Stimulated activated CD4-positive, alpha-beta T cell treated with anti-CD3 and anti-CD28 coated beads, TNF-alpha, amount 100 ng/mL, for 24 hours (primary cell): ENCODE measurements at places on chromosomes 16 and 17.

DNA sequence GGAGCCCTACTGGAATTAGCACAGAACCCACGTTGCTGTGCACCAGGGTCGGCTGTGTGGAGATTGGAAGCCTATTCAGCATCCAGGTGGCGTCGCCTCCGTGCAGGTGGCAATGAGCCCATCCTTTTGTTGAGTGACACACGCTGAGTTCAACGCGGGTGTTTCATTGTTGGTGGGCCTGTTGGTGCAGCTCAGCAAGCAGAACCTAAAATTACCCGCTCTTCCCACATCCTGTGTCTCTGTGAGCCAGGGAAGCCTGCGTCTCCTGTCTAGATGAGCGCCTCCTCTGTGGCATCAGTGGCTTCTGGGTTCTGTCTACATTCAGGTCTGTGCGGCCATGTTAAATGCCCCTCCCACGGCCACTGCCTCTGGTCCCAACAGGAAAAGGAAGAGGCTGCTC lies 14.5 kb downstream of the CD2BP2 start:
- no peak for DNase-seq

- DNase-seq: no peak
Measured at GRCh38 chr17:32100971-32101631, 41.2 kb upstream of the RHOT1 start.

DNA sequence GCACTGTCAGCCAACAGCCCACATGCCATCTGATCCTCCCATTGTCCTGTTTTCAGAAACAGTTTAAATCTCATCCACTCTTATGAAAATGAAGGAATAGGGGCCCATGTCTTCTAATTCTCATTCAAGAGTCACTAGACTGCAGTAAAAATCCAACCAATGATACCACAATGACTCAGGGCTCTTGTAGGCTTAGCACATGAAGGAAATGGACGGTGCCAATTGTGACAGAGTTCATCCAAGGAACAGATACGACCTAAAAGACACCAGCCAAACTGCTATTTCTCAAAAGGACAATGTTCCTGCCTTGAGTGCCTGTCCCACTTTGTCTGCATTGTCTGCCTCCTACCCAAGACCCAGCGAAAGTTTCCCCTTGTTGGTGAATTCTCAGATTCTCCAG lies 204.8 kb upstream of the COX10 start:
- DNase-seq: no peak

- no peak for DNase-seq
Measured at GRCh38 chr17:82397449-82398335, 20.5 kb upstream of the HEXD start.

GRCh38 chr16:86232496-86232895 lies 277.8 kb upstream of the FOXF1 start:
- no peak for DNase-seq

DNA sequence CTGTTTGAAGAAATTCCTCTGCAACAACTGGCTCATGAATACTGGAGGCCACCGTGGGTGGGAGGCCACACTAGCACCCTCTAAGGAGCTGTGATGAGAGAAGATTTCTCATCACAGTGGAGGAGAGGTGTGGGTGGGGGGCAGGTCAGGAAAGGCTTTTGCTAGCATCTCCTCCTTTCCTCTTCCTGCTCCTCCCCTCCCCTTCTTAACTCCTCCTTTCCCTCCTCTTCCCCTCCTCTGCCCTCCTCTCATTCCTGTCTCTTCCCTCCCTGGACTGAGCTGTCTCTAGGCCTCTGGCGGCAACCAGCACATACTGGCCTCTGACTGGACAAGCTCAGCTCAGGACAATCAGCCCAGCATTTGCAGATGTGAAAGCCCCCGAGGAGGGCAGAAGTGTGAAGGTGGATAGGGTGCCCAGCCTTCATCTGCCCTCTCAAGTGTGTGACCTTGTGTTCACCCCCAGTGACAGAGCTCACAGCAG lies 19.0 kb upstream of the LHX1 start:
- DNase-seq: no peak

DNA sequence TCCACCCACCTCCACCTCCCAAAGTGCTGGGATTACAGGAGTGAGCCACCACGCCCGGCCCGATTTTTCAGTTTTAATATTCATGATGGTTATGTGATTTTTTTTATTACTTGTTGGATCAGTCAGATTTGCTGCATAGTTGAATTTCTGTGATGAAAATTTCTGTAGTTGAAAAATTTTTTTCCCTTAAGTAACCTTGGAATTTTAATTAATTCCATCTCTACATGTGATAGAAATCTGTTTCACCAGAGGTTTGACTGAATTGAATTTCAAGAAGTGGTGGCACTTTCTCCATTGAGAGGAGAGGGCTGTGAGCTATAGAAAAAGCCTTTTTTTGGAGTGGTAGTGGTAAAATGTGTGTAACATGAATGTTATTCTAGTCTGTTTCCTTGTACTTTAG lies 24.7 kb downstream of the WIPF2 start:
- DNase-seq: no peak
